ENCODE measurements at places on chromosomes 13 and 19.
A peak's percentile ranks its signal among the peaks of the same experiment; 100 is the strongest.

DNA sequence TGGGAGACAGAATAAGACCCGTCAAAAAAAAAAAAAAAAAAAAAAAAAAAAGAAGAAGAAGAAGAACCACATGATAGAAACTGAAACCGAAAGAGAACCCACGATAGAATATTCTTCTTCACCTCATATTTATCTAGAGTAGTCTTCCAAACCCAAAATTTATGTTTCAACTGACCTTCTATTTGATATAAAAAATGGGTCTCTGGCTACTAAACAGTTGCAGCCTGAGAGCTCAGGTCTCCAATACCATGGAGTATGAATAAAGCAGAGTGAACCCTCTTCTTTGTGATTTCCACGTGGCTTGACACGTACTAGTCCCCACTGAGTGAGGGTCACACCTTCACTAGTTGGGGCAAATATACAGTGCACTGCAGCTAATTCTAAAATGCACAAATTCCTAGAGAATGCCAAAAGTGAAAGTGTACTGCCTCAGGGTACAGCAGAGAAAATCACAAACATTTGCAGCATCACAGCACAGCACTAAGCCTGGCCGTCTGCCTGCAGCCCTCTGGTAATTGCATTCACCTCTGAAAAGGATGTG lies 30.8 kb upstream of the RFC3 start:
- peak; percentile 26 for DNase-seq

GRCh38 chr19:42052241-42052863 lies 17.7 kb downstream of the GRIK5 start:
- no peak for DNase-seq

GRCh38 chr13:38981096-38981495 lies 9.5 kb downstream of the STOML3 start:
- DNase-seq, result no peak

DNA sequence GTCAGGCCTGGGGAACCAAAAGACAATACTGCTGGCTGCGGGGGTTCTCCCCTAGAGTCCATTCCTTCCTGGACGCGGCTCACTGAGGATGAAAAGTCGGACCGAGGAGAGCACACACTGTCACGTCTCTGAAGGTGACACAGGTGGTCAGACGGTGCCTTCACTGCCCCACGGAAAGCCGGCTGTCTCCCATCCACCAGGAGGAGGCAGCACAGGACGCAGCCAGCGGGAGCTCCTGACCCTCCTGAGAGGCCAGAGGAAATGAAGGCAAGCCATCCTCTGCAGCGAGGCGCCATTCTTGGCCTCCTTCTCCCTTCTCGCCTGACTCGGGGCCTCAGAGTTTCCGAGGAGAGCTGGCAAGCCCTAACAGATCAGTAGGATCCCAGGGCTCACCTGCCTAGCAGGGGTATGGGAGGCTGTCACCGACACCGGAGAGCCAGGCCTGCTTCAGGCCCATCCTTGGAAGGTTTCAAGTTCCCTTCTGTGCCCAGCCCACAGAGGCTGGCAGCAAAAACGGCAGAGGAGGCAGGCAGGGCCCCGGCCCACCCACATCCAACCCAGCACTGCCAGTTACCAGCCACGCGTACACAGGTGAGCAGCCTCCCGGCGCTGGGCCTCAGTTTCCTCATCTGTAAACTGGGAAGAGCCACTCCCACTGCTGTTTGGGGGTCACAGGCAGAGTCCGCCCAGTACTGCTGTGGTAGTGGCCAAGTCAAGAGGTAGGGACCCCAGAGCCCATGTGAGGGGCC lies 4.5 kb downstream of the REXO1 start:
- DNase-seq, result no peak

DNA sequence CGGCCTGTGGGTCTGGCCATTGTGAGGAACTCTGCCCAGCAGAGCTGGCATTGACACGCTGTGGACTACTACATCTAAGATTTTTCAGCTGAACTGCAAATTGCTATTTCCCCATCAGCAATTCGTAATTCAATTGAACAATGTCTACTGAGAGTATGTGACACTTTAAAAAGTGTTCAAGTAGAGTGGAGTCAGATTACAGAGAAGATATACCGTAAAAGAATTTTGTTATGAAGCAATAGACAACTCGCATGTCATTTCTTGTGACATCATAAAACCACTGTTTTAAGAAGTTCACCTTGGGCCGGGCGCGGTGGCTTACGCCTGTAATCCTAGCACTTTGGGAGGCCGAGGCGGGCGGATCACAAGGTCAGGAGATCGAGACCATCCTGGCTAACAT lies 32.5 kb upstream of the C1QTNF9 start:
- DNase-seq, result no peak

GRCh38 chr13:30659980-30660379 lies 42.3 kb downstream of the USPL1 start:
- DNase-seq, result no peak

GRCh38 chr19:17646441-17646840 lies 41.7 kb downstream of the UNC13A start:
- DNase-seq, result no peak

DNA sequence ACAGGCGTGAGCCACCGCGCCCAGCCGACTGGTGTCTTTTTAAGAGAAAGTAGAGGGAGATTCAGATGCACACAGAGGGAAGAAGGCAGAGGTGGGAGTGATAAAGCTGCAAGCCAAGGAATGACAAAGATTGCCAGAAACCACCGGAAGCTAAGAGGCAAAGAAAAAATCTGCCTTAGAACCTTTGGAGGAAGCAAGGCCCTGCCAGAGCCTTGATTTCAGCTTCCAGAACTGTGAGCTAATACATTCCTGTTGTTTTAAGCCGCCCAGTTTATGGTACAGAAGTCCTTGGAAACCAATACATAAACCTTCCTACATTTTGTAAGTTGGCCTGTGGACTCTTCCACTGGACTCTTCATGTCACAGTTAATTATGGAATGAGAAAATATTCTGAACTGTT lies 71.7 kb upstream of the SOX21 start:
- DNase-seq, result no peak

DNA sequence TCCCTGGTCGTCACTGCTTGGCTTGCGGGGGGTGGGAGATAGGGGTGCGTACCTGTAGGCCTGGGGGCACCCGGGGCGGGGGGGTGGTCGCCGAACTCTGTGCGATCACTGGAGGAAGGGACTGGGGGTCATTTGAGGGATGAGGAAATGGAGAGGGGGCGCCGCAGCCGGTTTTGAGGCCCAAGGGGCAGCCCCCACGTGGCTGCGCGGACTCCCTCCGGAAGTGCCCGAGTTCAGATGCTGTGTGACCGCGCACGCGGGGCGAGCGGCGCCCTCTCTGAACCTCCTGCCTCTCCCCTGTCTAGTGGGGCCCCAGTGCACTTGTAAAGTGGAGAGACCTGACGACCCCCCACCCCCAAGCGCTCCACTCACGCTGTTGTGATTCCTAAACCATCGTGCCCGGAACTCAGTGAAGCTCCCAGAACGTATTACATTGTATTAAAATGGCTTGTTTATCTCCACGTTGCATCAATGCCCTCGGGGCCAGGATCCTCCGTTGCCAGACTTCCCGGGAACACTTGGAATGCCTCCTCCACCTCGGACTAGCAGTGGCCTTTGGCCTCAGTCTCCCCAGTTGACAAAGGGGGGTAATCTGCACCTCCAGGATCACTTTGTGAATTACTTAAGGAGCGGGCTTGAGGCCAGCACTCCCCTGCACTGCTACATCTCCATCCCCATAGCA lies 3.0 kb upstream of the NANOS3 start:
- no peak for DNase-seq

DNA sequence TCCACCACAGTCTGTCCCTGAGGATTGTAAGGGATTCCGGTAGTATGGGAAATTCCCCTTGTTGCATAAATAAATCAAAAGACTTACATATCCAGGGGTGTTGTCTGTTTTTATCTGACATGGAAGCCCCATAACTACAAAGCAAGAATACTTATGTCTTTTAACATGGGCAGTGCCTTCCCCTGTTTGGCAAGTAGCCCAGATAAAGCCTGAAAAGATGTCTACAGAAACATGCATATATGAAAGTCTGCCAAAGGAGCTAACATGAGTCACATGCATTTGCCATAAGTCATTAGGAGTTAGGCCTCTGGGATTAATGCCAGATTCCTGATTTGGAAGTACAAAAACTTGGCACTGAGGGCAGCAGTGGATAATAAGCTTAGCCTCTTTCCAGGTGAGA lies 62.1 kb downstream of the ZNF737 start:
- no peak for DNase-seq

DNA sequence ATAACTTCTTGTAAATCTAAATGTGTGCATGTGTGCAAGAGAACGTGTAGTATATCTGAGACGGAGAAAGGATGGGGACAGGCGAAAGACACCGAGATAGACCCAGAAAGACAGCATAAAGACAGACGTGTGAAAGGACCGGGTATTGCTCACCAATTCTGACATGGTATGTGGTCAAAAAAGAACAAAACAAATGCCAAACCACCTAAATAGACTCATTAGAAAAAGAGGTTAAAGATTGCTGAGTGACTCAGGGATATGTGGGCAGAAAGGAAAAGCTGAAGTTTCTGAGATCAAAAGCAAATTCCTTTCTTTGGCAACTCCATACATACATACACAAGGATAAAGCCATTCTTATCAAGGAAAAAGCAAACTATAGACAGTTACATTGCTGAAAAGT lies 179.7 kb upstream of the TSC22D1 start:
- DNase-seq, result no peak

DNA sequence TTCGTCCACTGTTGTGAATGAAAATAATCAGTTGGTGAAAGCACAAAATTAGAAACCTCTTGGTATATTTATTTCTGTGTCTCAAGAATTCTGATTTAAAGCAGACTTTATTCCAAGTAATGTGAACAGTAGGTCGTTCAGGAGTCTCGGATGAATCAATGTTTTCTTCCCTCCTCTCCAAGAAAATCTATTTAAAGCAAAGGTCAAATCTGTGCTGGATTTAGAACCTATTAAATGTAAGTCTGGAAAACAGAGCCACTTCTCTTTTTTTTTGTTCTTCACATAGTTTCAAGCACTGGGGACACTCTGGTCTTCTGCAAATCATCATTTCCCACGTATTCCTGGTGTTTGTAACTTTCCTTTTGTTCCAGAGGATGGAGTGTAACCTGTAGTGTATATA lies 312.7 kb downstream of the ATP8A2 start:
- DNase-seq, result no peak

DNA sequence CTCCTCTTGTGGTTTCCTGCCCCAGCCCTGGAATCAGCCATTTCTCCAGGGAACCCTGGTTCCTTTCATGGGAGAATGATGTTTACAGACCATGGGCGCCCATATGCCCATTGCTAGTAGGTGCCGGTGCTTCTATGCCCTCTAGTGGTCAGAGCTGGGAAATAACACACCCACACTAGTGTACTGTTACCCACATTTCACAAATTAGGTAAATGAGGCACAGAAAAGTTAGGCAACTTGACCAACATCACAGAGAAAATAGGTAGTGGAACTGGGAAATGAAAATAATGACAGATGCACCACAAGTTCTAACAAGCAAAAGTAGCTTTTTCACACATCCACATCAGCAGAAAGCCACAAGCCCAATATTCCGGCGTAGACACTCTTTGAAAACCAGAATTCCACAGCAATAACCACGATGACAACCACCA lies 1.3 kb upstream of the CEACAM3 start:
- DNase-seq, result peak; percentile 48

DNA sequence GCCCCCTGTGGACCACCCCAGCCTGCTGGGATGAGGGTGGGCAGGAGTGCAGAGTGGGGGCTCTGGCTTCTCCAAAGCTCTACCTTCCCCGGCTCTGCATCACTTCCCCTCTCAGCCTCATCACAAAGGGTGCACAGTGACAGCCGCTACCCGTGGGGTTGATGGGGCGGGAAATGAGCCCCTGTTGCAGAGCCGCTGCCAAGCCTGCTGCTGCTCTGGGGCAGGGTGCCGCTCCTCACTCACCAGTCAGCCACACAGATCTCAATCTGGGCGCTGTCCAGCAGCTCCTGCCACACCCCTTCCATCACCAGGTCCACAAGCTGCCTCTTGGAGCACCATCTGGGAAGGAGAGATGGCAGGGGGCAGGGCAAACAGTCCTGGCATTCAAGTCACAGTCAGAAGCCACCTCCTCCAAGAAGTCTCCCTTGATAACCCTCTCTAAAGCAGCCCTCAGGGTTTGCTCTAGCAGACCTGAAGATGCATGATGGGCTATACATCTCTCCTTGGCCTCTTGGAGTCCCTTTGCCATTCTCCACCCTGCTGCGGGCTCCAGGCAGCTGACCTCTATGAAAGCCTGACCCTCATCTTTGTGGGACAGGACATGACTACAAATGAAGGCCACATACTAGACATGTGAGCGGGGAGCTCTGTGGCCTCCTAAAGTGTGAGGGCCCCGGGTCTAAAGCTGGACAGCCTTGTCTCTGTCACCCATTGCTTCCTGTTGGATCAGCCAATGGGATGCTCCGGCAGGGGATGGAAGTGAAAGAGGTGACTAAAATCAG lies 15.7 kb downstream of the MRPS12 start:
- no peak for DNase-seq

GRCh38 chr19:38851622-38852230 lies 1.9 kb upstream of the HNRNPL start:
- DNase-seq, result peak; percentile 88

DNA sequence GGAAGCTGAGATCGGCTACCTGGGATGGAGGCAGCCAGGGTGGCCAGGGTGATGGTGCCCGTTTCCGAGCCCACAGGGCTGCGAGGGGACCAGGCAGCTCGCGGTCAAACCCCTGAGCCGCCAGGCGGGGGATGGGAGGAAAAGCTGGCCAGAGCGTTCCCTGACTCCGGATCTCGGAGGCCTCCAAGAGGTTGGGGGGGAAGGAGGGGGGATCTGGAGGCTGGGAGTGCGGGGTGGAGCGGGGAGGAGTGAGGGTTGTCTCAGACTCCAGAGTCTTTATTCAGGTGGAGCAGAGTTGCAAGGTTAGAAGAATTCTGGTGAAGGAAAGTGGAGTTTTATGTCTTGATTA lies 1.1 kb downstream of the CACNG7 start:
- no peak for DNase-seq

DNA sequence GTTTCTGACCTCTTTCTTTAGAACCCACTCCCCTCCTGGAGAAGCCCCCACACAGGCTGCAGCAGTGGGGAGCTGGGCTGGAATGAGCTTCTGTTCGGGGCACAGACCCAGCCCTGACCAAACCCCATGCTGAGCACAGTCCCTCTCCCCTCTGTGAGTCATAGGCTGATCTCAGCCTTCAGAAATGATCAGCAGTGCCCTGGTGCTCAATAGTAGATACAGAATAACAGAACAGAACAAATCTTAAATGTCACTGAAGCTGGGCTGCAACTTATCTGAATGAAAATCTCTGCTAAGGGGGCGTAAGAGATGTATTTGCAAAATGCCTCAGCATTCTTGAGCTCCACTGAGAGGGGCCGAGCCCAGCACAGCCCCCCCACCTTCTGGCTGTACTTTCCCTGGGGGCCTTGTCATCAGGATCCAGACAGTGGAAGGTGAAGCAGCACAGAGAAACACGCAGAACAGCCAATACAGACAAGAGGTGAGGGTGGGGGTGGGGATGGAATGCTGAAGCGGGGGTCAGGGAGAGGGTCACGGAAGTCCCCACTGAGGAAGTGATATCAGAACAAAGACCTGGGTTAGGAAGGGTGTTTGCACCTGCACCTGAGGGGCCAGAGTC lies 9.9 kb downstream of the ZNF665 start:
- no peak for DNase-seq

DNA sequence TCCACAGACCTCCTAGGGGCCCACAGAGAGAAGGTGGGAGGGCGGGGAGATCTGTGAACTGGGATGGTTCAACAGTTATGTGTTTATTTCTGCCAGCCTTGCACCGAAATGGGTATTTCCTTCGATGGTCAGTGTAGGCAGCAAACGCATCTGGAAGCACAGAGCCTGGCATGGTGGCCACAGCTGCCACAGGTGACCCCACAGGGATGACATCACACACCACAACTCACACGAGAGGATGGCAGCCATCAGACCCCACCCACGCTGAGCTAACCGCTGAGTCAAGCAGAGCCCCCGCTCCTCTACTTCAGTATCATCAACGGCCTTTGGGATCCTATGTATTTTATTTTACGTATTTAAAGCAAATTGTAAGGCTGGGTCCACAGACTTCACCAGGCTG lies 37.4 kb downstream of the NAXD start:
- no peak for DNase-seq

Measured in central memory CD4-positive, alpha-beta T cell (primary cell).